ENCODE measurements at places on chromosomes 11 and 22. TPM values are rescaled to one million over a fixed set of nuclear protein-coding genes. Genes with fewer than 3 reads are reported as not detected.

GRCh38 chr11:15143855-15144254 is 29.1 kb downstream of the INSC start:
- no peaks in the 10 kb centered on the region for H3K36me3 ChIP-seq
- H3K27ac ChIP-seq, result no peak overlapping the region
- no peak for DNase-seq

Gene P4HA3
- not detected for total RNA-seq

Gene FXYD2
- 8.8 TPM for total RNA-seq

DNA sequence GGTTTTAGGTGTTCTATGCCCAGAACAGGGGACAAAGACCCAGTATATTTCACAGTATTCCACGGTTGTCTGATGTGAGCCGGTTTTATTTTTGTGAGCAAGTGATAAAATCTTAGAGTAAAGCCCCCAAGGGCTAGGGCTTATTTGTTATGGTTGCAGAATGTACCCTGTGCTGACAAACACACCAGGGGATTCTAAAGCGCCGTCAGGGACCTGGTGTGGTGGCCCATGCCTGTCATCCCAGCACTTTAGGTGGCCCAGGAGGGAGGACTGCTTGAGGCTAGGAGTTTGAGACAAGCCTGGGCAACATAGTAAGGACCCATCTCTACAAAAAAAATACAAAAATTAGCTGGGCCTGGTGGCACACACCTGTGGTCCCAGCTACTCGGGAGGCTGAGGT is 22.8 kb downstream of the MRPL21 start:
- H3K36me3 ChIP-seq, result peaks cover 4% of the 10 kb centered on the region
- DNase-seq, result no peak
- no peak overlapping the region for H3K4me3 ChIP-seq
- no peaks in the 10 kb centered on the region for H3K4me1 ChIP-seq
- H3K27me3 ChIP-seq, result no peaks in the 10 kb centered on the region

DNA sequence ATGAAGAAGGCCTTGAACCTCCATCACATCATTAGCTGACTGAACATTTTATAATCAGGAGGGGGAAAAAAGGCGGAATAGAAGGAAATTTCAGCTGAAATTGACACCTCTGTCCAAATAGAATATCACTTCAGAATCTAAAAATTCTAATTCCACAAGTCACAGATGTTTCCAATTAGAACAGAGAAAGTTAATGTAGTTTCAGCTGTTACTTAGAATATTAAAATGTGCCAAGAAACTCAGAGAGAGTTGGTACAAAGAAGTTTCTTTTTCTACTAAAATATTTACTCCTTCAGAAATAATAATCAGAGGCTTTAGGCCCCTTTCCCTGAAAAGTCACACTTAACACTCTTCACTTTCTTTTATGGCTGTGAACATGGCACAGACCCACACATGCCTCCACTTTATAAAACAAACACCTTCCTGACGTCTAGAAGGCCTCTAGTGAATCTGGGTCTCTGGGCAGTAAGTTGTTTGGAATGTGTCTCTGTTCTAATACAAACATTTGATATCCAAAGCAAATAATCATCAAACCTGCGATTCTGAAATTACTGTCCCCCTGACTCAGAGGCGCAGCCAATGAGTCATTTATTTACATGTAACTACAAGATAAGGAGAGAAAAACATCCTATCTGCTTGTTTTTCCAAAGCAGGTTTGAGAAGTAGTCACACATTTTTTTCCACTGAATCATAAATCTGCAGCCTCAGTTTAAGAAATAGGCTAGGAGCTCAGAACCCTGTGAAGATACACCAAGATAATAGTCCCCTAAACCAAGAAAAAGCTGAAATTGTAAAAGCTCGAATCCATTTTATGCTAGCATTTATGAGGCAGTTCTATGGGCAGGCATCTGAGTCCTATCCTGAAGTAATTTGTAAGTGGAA is 148.4 kb downstream of the ME3 start:
- no peak overlapping the region for H3K4me3 ChIP-seq
- peaks cover 4% of the 10 kb centered on the region for H3K4me1 ChIP-seq
- H3K27me3 ChIP-seq, result peaks cover 9% of the 10 kb centered on the region
- DNase-seq, result no peak

Measured in activated naive CD8-positive, alpha-beta T cell treated with anti-CD3 and anti-CD28 coated beads for 36 hours (primary cell).